Fibroblast of lung (primary cell): ENCODE measurements at places on chromosomes 2 and 18. TPM values are rescaled to one million over a fixed set of nuclear protein-coding genes. Genes with fewer than 3 reads are reported as not detected.

DNA sequence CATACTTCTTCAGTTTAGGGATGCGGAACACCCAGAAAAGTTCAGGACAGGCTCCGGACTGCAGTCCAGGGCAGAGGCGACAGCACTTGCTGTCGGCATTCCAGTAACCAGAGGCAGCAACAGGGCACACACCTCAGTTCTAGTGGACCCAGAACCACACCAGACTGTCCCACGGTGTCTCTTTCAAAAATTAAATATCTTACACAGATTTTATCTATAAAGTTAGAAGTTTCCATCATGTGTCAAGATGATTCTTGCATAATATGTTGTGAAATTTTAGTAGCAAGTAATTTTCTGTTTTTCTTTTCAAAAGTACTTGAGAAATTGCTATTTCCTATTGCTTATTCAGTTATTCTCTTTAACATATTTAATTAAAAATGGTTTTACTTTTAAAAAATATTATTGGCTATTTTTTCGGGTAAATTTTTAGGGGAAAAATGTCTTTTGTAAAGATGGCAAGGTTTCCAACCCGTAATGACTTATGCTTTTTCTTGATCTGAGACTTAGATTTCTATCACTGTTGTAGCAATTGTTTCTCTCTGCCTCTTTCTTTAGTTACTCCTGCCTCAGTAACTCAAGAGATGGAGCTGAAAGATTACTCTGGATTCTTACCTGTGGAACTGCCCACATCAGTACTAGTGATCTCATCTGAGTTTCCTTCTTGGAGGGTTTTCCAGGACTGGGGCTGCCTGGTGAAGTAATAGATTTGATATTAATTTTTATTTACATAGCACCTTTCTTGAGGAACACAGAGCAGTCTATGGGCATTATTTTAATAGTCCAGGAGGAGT, 182.7 kb downstream of the LTBP1 start:
- no peak for DNase-seq

GRCh38 chr2:86189782-86190416, 5.4 kb downstream of the IMMT start:
- no peak for DNase-seq

DNA sequence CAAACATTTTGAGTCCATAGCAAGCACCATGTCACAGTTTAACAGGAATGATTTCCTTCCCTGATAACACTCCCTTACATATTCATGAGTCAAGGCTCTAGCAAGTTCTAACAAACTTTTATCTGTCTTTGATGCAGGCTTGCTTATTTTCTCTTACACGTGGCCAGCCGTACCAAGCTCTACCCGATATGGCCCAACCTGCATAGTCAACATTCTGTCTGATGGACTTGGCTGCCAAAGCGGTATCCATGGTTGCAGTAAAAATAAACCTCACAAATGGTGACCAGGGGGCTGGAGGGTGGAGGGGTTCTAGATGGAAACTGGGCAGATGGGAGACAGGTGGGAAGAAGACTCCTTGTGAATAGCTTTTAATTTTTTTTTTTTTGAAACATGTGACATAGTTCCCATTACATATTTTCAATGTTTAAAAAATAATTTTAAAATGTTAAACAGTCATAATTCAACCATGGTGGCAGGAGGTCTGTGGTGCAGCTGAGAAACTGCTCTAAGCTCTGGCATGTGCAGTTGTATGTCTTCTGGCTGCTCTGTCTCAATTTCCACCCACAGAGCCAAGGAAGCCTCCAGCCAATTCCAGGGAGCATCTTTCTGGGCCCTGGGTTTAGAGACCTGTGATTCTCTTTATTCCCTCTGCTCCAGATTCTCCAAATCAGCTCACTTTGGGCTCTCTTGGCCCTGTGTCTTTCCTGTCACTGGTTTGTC, 20.7 kb upstream of the CXCR1 start:
- DNase-seq = peak; percentile 6

GRCh38 chr18:35422237-35422636, 45.1 kb upstream of the ZNF396 start:
- DNase-seq = no peak

PCARE gene
- not detected in 2 replicates for polyA plus RNA-seq

GRCh38 chr2:207926133-207926988, 99.0 kb downstream of the PLEKHM3 start:
- peak; percentile 83 for DNase-seq

ARHGAP25 gene
- 2.7 and 4.1 TPM in 2 replicates for polyA plus RNA-seq

DNA sequence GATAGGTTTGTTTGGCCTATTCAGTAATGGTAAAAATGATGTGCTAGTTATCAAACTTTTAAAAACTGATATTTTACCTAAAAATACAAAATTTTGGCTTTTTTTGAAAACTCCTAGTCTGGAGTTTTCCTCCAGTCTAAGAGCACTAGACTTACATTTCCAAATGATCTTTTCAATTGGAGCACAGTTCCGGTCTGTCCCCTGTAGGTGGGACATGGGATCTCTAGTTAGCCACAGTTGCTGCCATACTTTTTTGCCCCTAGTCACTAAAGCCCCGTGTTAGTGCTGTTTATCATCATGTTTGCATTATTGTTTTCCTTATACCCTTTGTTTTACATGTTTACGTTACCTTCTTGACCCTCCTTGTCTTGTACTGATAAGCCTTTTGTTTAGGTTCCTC, 52.4 kb downstream of the RELCH start:
- DNase-seq = no peak

DNA sequence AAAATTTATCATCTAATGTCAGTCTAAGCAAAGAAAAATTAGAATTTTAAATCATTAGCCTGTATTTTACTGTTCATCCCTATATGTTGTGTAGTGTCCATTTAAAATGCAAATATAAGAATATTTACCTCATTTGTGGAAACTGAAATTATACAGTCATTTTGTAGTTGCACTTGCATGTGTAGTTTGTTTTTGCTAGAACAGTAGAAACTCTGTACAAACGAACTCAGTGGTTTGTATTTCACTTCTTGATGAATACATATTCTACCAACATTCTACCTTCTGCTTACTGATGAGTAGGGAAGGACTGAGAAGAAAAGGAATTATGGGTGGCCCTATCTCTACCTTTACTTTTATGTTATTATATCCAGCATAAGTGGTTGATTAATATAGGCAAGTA, 29.7 kb downstream of the BMPR2 start:
- DNase-seq = no peak

TTN gene
- 0.14 and 0.20 TPM in 2 replicates for polyA plus RNA-seq

- DNase-seq = peak; percentile 68
These were observed 617 bp downstream of the FOSL2 start for GRCh38 chr2:28393114-28393836.

- DNase-seq = no peak
These were observed 7.3 kb downstream of the TEX261 start for GRCh38 chr2:70987386-70987785.

GRCh38 chr18:76668546-76668945, 153.8 kb upstream of the ZNF236 start:
- DNase-seq = no peak

IL1R1 gene
- polyA plus RNA-seq = 167 and 232 TPM in 2 replicates

SP110 gene
- 12.7 and 15.9 TPM in 2 replicates for polyA plus RNA-seq

DNA sequence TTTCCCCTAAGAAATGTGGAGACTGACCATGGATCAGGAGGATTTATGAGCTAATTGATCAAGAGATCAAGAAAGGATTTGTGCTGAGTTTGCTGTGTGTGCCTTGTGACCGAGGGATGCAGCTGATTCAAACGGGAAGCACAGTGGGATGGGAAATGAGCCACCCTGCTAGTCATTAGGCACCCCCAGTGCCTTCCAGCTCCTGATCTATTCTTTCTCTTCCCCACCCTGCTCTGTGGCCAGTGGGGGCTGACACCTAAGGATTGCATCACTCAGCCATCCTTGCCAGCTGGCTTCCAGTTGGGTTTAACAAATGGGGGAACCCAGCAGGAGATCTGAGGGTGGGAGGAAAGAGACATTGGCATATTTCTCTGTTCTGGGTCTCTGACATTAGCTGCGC, 132.2 kb upstream of the CXCR4 start:
- no peak for DNase-seq

GRCh38 chr2:178767094-178768060, 39.8 kb downstream of the TTN start:
- DNase-seq = no peak

DNA sequence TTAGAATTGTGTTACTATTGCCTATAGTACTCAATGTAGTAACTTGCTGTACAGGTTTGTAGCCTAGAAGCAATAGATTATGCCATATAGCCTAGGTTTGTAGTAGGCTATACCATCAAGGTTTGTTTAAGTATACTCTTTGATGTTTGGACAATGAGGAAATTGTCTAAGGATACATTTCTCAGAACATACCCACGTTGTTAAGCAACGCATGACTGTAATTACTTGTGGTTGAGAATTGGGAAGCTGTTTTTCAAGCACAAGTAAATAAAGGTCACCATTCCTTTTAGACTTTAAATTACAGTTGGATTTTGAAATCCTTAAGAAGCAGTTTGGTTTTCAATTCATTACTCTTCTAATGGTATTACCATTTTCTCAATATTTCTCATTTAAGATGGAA, 89.8 kb upstream of the KCNH7 start:
- DNase-seq = peak; percentile 53

DNA sequence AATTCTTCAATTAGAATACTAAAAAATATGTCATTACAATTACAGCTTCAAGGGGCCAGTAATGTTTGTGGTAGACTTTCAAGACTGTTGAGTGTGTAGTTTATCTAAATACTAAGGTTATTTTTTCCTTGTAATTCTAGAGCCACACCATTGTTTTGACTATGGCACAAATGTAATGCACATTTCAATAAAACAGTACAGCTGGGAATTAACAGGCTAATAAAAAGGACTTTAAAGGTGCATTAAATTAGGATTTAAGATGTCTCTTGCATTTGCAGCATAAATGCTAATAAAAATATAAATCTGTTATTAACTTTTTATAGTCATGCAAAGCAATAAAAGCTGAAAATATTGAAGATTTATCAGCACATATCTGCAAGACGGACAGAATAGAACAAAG, 344.8 kb downstream of the ERBB4 start:
- DNase-seq = no peak

DNA sequence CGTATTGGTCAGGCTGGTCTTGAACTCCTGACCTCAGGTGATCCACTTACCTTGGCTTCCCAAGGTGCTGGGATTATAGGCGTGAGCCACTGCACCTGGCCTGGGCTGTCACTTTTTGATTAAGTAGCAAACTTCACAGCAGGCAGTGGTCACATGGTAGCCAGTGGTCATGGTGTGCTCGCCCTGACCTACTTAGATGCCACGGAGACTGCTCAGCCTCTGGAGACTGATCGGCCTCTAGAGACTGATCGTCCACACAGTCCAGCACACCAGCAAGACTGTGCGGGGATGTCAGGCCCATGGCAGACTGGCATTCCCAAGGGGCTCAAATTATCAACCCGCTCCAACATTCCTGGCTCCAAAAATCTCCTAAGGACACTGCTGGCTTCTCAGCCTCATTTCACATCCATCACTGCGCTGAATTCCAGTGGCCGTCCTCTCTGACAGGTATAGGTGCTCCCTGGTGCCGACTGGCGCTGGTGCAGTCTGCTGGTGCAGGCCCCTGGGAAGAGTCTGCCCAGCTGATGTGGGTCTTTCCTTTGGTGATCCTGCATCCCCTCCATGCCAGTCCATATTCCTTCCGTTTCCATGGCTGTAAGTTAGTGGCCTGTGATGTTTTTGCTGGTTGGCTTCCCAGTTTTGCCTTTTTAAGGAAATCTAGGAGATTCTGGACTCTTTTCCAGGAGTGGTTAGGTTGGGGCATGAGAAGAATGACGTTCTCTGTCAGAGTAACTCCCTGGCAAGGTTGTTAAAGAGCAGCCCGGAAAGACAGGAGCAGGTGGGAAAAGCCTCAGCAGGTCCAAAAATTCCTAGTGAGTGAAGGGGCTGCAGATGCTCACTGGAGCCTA, 374.5 kb upstream of the HS6ST1 start:
- DNase-seq = no peak

GRCh38 chr18:44546954-44547353, 133.7 kb upstream of the SETBP1 start:
- DNase-seq = no peak

DNA sequence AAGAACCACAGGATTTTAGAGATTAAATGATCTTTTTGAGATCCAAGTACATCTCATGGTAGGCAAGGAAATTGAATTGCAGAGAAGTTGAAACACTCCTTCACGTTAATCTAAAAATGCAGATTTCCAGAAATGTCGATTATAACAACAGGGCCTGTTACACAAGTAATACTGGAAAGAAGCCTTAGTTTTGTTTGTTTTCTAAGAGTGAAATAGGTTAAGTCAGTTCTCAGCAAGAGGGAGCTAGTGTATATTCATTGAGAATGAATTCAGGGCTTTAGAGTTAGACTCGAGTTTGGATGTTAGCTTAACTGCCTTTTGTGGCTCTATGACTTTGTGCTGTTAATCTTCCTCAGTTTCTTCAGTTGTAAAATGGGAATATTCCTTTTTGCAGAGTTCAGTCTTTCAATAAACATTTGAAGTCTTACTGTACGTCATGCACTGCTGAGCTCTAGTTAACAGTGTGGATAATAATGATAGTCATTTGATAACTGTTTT, 926 bp downstream of the NDUFV2 start:
- DNase-seq = no peak

DNA sequence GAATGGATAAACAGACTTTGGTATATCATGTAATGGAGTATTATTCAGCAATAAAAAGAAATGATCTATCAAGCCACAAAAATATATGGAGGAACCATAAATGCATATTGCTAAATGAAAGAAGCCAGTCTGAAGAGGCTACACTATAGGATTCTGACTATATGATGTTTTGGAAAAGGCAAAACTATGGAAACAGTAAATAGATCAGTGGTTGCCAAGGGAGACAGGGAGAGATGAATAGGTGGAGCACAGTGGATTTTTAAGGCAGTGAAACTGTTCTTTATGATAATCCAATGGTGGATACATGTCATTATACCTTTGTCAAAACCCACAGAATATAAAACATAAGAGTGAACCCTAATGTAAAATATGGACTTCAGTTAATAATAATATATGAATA, 41.0 kb upstream of the SLC30A6 start:
- DNase-seq = no peak

DNA sequence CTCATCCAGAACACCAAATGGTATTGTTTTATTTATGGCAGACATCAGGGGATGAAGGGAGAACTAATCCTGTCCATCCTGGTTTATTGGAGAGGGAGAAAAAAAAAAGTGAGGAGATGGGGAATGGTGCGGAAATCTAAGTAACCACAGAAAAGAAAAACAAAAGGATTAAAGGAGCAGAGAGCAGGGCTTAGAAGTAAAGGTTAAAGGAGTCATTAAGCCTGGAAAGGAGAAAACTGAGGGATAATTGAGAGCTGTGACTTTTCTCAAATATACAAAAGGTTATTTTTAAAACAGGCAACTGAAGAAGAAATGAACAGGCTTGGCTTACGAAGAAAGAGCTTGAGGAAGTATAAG, 127.2 kb upstream of the PPP1CB start:
- no peak for DNase-seq

HOXD10 gene
- polyA plus RNA-seq = not detected in 2 replicates

DNA sequence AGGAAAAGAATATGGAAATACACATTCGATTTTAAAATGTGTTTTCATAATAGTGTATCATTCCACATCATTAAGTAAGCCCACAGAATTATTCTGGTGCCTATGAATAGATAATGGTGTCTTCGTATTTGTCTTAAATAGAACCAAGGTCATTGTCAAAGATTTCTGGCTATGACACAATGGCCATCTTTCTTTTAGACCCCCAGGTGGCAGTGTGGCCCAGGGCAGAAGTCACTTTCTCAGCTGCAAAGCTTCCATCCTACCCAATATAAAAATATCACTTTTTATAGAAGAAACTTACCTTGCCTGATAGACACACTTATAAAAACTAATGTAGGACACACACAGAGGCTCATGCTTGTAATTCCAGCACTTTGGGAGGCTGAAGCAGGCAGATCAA, 57.5 kb downstream of the ZRANB3 start:
- DNase-seq = peak; percentile 14
